ENCODE measurements at places on chromosomes 16 and 17. TPM values are rescaled to one million over a fixed set of nuclear protein-coding genes. Genes with fewer than 3 reads are reported as not detected.

The NECAB2 gene
- 1.4 TPM for polyA plus RNA-seq

The KRT23 gene
- polyA plus RNA-seq: 7.6 TPM

- DNase-seq: no peak
Observed at GRCh38 chr16:89646906-89647305, 10.6 kb downstream of the CHMP1A start.

GRCh38 chr17:7308625-7309433, 1.4 kb downstream of the EIF5A start:
- DNase-seq: peak; percentile 74

- no peak for DNase-seq
Observed at GRCh38 chr16:68481636-68482035, 33.3 kb upstream of the SMPD3 start.

GRCh38 chr16:70768203-70768580, 32.8 kb downstream of the VAC14 start:
- no peak for DNase-seq

DNA sequence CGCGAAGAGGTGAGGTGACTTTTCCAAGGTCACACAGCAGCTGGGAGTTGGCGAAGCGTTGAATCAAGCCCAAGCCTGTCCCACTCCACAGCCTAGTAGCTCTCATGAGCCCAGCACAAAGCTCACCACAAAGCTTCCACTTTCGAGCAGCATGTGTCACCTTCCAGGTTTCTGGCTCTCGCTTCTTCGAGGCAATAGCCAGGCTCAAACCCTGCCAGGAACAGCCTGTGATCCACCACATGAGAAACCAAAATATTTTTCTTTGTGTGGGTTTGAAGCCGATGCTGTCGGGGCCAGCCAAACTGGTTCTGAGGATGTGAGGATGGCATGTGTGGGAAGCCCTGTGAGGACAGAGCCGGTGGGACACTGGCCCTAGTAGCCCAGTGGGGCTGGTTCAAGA, 68.1 kb downstream of the COG7 start:
- DNase-seq: no peak
